ENCODE measurements at places on chromosomes 1 and 21.

DNA sequence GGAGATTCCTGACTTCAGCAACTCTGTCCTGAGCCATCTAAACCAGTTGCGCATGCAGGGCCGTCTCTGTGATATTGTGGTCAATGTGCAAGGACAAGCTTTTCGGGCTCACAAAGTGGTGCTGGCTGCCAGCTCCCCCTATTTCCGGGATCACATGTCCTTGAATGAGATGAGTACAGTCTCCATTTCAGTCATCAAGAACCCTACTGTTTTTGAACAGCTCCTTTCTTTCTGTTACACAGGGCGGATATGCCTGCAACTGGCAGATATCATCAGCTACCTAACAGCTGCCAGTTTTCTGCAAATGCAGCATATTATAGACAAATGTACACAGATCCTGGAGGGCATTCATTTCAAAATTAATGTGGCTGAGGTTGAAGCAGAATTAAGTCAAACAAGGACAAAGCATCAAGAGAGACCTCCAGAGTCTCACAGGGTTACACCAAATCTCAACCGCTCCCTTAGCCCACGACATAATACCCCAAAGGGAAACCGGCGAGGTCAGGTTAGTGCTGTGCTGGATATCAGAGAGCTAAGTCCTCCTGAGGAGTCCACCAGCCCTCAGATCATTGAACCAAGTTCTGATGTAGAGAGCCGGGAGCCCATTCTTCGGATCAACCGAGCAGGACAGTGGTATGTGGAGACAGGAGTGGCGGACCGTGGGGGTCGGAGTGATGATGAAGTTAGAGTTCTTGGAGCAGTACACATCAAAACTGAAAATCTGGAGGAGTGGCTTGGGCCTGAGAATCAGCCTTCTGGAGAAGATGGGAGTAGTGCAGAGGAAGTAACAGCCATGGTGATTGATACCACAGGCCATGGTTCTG lies 2.3 kb downstream of the ZBTB37 start:
- DNase-seq = no peak

- peak; percentile 1 for DNase-seq
These were observed 1613.6 kb upstream of the PRMT6 start for GRCh38 chr1:105442901-105443300.

DNA sequence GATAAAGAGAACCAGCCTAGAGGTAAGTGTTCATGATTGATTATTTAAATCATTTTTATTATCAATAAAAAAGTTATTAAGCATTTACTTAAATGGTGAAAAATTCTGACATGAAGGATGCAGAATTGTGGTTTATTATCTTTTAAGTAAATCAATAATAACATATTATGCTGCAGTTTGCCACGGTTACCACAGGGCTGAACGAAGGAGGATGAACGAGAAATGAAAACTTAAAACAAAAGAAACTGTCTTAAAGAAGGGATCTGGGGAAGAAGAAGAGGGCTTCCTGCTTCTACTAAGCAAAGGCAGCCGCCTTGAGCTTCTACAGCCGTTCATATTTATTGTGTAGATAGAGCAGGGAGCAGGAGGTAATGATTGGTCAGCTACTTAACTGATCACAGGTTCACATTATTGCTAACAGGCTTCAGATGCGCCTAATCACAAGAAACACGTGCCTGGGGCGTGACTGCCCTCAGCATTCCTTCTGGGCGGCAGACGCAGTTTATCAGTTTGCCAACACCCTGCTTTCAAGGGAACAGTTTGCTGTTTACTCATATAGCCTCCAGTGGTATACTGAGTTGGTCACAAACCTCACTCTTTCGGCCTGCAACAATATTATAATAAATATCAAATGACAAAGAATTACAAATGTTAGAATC lies 5.8 kb upstream of the FNBP1L start:
- DNase-seq = no peak

DNA sequence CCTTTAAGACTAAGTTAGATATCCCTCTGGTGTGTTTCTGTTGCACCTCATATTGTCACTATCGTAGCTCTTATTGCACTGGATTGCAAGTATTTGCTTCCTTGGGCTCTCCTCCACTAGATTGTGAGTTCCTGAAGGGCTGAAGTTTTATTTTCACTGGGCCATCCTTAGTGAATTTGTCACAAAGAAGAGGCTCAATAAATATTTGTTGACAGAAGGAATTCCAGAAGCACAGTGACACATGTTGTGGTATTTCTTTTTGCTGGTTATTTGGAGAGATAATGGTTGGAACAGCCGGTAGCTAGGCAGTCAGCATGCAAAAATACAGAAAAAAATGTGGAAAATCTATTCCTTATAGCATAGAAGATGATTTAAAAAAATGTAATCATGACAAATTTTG lies 129.9 kb upstream of the ZRANB2 start:
- no peak for DNase-seq

- no peak for DNase-seq
These were observed at the start of gene C1QTNF12 for GRCh38 chr1:1246577-1247340. TSS of gene C1QTNF12 (minus strand) at chr1:1246722. CDS start at chr1:1246690, 32 bp downstream.

DNA sequence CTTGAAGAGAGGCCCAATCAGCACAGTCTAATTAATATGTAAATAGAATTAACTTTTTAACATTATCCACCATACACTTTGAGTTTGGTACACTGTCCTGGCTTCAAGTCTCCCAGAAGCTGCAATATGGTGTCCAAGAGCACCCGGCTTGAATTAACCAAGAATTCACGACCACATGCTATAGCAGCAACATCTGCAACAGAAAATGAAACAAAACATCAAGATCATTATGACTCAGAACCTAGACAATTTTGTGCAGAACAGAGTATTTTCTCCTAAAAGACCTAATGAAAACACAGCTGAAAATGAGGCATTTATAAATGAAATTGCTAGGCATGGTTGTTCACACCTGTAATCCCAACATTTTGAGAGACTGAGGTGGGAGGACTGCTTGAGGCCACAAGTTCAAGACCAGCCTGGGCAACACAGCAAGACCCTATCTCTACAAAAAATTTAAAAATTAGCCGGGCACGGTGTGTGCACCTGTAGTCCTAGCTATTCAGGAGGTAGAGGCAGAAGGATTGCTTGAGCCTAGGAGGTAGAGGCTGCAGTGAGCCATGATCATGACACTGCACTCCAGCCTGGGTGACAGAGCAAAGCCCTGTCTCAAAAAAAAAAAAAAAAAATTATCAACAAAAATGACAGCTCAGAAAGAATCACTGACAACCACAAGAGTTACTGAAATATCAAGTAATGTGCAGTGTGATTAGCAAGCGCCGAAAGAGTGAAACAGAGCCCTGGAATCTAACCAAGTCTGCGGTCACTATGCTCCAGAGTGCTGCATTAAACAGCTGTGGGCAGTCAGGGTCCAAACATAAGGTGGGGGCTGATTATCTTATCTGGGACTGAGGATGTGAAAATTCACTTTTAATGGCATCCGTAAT lies 45.3 kb downstream of the HSF2BP start:
- peak; percentile 67 for DNase-seq

DNA sequence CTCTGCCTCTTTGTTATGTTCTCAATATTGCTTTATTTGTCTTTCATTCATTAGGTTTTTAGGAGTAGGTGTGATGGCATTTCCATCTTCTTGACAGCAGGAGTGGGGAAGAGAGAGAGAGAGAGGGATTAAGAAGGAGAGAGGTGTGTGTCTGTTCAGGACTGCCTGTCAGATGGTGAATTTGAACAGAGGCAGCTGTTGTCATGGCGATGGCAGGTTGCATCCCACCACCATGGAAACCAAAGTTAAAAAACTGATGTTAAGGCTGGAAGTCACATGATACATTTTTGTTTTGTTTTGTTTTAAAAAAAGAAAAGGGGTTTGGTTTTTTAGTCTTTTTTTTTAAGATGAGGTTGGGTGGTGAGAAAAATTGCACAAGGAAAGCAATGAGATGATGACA lies 18.3 kb downstream of the CACNA1E start:
- no peak for DNase-seq

DNA sequence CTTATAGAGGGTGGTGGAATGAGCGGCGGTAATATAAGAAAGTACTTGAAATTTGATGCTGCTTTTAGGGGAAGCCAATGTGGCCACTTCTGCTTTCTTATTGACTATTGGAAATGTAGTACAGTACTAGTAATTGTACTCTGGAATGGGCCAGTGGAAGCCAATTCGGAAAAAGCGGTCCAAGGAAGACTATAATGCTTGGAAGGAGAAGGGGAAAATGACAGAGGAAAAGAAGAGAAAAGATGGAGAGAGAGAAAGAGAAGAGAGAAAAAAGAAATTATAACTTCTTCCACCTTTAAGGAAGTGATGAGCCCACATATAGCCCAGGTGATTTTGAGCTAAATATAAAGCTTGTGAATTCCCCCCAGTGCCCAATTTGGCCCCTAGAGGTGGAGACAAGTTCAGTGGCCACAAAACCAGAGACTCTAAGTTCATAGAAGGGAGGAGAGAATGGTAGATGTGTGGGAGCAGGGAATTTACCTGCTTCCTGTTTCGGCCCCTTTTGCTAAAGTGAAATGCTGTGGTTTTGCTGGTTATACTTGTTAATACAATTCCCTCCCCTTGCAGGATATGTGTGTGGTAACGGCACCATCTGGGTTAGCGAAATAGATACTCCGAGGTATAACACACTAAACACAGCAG lies 35.7 kb upstream of the DUSP10 start:
- DNase-seq = no peak

GRCh38 chr1:167685844-167686243 lies 35.9 kb upstream of the MPZL1 start:
- DNase-seq = no peak

GRCh38 chr1:175520186-175520585 lies 223.2 kb downstream of the TNR start:
- DNase-seq = peak; percentile 59

- no peak for DNase-seq
These were observed 975 bp upstream of the MNDA start for GRCh38 chr1:158830074-158830677.

GRCh38 chr1:156489166-156489934 lies 11.2 kb downstream of the MEF2D start:
- no peak for DNase-seq

DNA sequence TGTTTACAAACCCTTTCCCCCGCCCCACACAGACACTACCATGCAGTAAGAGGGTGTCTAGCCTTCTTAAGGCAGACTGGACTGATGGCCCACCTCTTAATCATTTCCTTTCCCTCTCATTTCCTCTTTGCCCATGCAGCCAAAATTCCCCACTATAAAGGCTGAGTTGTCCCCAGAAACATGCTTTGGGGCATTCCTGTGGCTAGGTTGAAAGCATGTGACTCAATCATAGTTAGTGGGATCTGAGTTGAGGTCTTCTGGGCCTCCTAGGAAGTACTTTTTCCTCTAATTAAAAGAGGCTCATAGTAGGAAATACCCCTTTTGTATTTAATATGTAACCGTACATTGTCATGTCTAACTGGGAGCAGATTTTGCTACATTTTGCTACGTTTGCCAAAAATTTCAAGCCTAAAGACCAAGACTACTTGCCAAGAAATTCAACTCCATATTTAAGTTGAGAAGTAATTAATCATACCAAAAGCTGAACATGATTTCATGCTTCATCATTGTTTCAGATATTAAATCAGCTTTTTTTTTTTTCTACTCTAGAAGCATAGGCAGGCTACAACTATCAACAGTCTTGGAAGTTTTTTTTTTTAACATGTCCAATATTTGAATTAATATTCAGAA lies 174.7 kb downstream of the ADGRL4 start:
- peak; percentile 90 for DNase-seq

Measured in fibroblast of pulmonary artery (primary cell).